ENCODE measurements at places on chromosomes 6 and 20.
A peak's percentile ranks its signal among the peaks of the same experiment; 100 is the strongest.

DNA sequence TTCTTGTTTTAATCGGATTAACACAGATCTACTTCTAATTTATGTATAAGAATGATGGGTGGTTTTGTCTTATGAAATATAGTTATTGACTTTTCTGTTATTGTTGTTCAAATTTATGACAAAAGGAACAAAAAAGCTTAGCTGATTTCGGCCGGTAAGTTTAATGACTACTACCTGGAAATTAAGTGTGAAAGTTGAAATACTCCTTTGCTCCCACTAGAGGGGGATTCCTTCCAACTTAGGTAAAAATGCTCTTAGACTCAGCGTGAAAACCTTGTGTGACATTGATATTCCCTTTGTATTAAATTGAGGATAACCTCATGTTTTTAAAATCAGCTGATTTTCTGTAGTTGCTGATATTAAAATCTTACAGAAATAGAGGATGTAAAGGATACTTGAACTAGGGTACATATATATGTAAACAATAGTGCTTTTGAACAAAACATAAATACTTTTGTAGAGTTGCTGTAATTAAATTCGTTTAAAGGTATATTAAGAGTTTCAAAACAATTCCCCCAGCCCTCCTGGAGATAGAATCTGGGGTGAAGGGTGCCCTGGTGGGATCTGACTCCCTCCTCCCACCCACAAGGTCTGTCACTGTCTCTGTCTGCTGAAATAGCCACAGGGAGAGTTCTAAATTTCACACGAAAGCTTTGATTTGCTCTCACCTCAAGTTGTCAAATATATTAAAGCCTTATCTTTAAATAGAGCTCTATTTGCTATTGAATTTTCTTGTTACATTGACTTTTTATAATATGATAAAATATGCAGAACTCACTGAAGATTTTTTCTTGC is 257.5 kb downstream of the ARID1B start:
- peak; percentile 55 for DNase-seq

GRCh38 chr20:51338692-51339440 is 203.7 kb downstream of the NFATC2 start:
- no peak for DNase-seq

DNA sequence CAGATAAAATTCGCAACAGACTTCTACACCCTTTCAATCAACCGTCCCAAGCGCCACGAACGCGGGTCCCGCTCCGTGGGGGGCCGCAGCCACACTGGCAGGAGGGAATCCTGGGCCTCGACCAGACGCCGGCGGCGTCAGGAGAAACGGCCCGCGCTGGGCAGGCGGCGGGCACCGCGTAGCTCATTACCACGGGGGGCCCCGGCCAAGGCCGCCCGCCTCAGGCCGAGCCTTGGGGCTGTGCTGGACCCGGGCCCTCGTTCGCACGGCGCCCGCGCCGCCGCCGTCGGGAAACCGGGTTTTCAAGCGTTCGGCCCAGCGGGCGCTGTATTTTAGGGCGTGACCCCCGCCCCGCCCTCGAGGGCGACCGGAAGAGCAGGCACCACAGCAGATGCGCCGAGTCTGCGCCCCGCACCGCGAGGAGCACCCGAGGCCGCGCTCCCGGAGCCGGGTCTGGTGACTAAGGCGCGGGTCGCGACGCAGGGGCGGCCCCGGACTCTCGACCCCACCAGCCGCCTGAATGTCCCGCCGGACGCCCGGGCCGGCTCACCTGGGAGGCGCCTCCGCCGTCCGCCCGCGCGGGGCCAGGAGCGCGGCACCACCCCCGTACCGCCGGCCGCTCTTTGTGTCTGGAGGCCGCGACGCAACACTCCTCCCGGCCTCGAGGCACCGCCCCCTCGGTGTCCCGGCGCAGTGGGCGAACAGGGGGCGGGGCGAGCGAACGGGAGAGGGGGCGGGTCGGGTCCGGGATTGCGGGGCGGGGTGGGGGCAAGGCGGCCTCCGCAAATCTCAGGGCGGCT is at the start of gene NINL:
NINL (minus strand) TSS at position 627 of the 800 bp plus-strand sequence. CDS start 58,944 bp downstream, outside the sequence.
- peak; percentile 97 for DNase-seq

DNA sequence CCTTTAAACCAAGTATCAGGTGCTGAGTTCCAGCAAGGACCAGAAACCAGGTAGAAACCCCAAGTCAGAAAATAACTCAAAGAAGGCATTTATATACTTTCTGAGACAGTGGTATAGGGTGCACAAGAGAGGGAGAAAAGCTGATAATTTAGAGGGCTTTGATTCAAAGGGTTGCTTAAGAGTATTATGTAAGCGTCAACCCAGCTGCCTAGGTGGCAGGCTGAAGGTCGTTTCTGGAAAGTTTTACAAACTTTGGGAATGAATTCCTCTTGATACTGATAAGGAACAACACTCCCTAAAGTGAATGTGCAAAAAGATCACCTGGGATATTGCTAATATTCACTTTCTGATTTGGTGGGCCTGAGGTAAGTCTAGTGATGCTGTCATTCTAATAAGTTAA is 800.7 kb downstream of the MAFB start:
- no peak for DNase-seq

DNA sequence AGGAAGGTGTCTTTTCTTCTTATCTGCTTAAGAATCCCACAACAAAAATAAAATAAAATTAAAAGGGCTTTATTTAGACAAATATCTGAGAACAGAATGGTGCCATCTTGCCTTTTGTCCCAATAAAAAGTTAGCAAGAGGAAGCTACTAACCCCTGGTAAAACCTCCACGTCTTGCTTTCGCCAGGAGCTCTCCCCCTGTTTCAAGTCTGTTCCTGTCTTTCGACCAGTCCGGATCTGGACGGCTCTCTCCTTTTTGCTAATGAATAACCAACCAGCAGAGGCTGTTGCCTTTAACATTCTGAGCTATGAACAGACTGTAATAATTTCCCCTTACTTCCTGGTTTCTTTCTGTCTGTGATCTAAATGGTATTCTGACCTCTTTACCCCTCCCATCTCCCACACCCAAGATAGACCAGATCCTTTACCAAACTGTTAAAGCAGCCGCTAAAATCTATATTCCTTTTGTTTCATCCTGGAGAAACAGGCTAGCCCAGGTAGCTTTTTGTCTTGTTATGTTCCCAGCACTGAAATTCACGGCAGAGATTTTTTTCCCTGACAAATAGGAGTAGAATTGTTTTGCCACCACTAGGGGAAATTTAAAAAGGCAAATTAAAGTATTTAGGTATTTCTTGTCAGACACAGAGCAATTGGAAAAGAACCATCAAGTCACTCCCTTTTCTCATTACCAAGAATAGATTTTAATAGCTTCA is at the start of gene FRK:
FRK (minus strand) TSS at position 320 of the 712 bp plus-strand sequence. CDS start 580 bp downstream, outside the sequence.
- DNase-seq, result no peak

GRCh38 chr20:50304923-50305635 is 114.4 kb downstream of the CEBPB start:
- peak; percentile 67 for DNase-seq

DNA sequence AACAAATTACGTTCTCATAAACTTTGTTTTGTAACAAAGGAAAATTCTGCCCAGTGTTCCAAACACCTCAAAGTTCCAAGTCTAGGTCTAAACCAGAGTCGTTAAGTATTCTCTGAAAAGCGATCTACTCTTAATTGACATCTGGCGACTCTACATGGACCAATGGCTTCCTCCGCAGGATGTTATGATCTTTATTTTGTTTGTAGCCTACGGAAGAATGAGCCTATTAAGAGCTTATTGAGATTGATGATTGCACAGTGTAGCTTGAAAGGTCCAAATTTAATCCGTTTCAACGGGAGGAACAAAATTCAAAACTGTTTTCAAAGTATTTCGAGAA is 61.1 kb downstream of the FAM217A start:
- DNase-seq, result peak; percentile 58

DNA sequence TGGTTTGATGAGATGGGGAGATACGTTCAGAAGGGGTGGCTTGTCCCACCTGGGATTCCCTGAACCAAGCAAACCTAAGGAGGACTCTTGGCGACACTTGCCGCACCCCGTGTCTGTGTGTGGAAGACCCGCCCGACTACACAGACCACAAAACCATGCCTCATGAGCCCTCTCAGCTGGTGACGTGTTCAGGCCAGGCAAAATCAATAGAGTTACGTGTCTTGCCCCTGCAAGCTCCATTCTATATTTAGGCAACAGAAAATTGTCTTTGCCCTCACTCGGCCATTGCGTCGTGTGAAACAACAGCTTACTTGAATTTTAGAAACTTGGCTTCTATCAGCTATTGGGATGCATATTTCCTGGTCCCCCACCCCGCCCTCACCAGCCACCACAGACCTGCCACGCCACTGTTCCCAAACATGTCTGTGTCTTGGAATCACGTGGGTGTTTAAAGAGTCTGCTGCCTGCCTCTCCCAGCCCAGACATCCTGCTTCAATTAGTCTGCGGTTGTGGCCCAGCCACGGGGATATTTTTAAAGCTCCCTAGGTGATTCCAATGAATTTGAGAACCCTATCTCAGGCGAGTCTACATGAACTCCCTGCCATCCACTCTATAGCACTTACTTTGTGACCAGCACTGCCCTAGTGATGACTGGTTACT is 279.2 kb upstream of the EXOC2 start:
- DNase-seq, result no peak
